CD4-positive, alpha-beta T cell treated with Interleukin-4 for 4 hours (primary cell): ENCODE measurements at places on chromosomes 6 and 20.
A peak's percentile ranks its signal among the peaks of the same experiment; 100 is the strongest.

DNA sequence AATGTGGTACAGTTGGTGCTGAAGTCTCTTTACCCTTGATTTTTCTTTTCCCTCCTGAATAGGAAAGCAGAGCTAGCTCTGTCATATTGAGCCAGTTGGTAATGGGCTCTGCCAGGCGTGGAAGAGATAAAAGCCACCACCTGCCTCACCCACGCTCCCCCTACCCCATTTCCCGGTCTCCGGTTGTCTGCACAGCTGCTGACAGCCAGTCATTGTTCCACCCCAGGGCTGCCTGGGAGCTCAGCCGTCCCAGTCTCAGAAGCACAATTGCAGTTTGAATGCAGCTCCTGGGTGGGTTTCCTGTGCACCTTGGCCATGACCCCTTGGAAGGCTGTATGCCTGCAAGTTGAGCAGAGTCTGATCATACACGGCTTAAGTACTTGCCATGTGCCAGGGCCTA, 675.2 kb upstream of the FLRT3 start:
- no peak for DNase-seq

- peak; percentile 33 for DNase-seq
Observed at GRCh38 chr6:132669690-132670291, 10.8 kb upstream of the TAAR1 start.

DNA sequence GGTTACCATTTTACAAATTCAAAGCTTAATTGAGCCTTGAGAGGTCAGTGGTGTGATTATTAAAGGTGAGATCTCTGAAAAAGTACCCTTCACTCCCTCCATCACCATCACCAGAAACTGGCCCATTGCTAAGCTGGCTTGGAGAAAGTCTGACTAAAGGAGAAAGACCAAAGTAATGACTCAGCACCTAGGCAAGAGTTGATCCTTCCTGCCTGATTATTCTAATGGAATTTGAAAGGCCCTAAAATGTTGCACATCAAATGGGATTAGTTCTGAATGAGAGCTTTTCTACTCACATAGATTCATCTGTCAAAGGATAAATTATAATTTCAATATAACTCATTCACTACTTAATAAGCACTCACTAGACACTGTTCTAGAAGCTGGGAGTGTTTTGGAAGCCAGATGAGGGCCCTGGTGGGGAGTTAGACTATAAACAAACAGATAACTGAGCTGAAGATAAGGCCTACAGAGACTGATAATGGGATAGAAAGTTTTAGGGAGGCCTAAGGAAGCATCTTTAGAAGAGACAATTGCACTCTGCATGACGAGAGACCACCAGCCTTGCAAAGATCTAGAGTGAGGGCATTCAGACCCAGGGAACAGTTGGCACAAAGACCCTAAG, 366.7 kb downstream of the SYNE1 start:
- DNase-seq: no peak

- peak; percentile 89 for DNase-seq
Observed at GRCh38 chr6:16684896-16685554, 76.2 kb downstream of the ATXN1 start.

- peak; percentile 52 for DNase-seq
Observed at GRCh38 chr6:151675746-151676459, 131.6 kb upstream of the ESR1 start.

DNA sequence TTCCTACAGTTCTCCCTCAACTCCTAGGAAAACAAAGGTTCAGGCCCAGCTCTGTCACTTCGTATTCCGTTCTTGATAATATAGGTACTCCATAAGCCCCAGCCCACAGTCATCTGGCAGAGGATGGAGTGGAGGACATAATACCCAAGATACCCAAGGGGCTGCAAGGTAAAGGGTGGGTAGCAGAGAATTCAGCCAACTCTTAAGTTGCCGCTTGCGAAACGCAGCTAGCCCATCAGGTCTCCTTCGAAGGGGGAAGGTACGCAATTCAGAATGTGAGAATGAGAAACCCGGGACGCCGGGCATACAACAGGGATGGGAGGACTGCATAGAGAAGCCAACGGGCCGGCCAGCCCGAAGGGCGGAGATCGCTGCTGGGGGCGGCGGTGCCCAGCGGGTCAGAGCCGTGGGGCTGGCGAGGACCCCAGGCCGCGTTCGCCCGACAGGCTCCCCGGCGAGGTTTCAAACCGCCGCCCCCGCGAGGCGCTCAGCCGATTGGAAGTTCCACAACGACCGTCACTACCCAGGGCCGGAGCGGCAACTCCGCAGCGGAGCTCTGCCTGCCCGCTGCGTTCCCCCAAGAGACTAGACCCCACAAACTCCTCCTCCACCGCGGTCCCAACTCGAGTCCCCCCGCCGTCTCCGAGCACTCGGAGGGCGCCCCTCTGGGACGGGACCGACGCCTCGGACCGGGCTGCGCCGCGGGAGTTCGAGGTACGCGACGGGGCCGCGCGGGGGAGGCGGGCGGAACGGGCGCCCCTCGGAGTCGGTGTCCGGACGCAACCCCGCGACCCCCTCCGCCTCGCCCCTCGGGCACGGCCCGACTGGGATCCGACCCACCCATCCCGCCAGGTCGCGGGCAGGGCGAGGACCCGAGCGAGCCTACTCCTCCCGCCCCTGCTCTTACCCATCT, 911 bp downstream of the CDK19 start:
- DNase-seq: peak; percentile 27

DNA sequence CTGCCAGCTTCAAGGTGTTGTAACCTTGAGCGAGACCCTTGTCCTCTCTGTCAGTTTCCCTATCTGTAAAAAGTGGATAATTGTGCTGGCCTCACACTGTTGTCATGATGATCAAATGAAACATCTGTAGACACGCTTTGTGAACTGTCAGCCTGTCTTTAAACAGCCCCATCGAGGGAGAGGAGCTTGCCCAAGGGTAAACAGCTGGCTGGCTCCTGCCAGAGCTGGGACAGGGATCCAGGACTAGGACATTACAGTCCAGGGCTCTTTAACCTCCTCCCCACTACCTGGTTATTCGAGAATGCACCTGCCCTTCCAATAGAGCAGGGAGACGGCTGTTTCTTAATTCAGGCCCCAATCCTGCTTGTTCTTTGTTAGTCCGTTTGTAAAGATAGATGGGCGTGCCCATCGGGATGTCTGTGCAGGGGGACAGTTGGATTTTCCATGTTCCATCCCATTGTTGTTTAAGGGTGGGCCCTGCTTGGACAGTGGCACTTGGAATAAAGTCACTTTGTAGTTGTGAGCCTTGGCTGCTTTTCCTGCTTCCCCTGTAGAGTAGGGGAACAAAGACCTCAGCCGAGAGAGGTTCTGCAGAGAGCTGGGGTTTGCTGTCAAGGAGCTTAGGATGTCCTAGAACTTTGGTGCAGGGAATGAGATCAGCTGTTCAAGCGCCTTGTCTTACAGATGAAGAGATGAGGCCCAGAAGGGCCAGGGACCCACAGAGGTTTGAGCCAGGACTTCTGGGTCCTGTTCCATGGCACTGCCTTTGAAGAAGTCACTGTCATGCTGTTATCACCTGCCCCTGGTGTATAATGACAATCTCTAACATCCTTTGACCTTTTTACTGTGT, 77.9 kb upstream of the MYL9 start:
- no peak for DNase-seq

DNA sequence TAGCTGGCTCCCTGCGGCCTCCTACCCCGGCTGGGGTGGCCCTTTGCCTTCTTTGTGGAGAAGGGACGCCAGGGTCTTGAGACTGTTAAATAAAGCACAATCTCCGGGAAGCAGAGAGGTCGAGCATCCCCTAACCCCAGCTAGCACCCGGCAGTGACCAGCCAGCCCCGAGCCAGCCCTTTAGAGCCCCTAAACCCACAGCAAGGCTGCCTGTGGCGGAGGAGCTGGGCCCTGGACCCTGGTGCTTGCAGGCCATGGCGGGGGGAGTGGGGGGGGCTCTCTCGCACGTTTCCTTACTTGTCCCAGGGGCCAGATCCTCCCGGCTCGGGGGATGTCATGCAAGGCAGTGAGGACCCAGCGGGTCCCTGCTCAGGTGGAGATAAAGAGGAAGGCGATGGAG, 49.2 kb upstream of the GATA5 start:
- no peak for DNase-seq

GRCh38 chr6:40399888-40400457, 187.2 kb downstream of the LRFN2 start:
- no peak for DNase-seq

DNA sequence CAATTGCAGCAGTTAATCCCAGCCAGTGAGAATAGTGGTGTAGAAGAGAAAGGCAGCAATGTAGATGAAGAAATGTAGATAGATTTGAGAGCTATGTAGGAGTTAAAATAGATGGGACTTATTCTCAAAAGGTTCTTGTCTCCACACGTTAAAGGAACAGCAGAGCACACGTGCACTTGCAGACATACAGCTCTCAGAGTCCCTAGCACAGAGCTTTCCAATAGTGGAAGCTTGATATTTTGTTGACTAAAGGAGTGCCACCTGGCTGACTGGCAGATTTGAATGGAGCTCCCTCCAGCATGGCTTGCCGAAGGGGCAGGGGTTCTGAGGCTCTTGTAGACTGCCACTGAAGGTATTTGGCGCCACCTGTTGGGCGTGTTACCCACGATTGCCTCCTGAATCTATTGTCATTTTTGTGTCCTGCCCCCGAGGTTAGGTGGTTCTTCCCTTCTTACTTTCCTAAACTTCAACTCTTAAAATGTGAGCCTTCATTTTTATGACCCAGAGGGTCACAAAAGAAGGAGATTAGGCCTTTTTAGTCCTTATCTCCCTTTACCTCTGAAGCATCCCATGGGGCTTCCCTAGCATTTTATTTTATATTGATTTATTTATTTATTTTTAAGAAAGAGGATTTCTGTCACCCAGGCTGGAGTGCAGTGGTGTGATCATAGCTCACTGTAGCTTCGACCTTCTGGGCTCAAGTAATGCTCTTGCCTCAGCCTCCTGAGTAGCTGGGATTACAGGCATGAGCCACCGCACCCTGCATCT, 16.4 kb downstream of the BRD2 start:
- DNase-seq: peak; percentile 87

- DNase-seq: no peak
Observed at GRCh38 chr6:36985417-36985807, 584 bp downstream of the MTCH1 start.

DNA sequence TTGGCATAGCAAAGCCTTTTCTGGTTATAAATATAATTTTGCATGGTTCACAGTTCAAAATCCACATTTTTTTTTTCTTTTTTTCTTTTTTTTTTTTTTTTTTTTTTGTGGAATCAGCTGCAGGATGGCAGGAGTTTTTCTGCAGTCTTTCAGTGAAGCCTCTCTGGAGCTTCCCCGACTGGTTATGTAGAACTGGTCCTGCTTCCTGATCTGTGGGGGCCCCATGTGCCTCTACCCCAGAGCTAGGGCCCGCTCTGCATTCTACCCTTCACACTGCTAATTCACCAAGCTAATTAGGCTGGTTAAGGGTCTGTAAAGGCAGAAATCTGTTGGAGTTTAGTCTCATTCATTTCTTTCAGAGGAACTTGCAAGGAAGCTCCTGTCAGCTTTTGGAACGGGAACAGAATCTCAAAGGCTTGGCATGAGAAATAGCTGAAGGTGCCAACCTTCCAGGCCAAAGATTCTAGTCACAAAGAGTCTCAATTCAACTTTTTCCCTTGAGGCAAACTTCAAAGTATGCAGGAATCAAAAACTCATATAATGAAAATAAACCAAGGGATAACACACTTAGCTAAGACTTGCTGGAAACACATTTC, 45.5 kb downstream of the HMGN3 start:
- DNase-seq: no peak

DNA sequence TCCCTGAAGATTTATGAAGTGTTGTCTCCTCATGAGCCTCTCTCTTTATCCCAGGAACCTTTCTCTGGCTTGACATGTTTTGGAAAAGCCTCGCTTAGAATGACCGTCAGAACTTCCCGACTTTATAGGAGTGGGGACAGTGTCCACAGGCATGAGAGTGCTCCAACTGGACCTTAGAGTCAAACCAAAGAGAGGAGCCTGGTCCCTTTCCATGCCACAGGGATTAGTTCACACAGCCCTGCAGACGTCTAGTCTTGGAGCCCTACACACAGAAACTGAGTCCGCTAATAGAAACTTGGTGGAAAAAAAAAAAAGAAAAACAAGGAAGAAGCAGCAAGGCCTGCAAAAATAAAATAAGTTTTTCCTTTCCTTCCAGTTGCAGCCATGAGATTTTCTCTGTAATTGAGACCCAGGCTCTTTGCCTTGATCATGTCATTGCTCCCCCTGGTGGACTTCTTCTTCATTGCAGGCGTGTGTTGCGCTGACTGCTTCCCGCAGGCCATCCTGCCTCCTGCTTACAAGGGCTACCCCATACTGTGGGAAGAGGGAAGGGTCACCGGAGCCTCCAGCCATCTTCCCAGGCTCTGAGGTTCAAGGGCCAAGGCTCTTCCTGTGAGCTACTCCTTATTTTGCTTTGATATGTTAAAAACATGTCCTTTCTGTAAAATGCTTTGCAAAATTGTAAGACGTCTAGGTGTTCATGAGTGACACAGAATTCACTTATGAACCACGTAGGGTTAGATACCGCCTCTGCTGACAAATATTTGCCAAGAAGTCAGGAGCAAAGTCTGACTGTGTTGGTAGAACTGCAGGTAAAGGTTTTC, 201.0 kb downstream of the UST start:
- peak; percentile 73 for DNase-seq

GRCh38 chr6:160269023-160269521, 10.5 kb upstream of the SLC22A2 start:
- DNase-seq: no peak

DNA sequence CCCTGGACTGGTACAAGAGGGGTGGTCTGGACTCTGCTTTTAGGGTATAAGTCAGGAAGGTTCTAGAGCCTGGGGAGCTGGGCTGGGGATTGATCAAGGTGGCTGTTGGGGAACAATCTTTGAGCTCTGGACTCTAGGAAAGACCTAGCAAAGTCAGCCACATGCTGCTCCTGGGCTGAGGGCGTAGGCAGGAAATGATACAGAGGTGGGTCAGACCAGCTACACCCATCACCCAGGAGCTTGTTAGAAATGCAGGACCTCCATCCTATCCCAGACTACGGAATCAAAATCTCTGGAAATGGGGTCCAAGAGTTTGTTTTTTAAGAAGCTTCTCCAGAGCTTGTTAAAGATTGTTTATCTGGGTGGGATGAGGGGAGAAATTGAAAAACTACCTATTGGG, 9.4 kb downstream of the ADTRP start:
- DNase-seq: no peak

DNA sequence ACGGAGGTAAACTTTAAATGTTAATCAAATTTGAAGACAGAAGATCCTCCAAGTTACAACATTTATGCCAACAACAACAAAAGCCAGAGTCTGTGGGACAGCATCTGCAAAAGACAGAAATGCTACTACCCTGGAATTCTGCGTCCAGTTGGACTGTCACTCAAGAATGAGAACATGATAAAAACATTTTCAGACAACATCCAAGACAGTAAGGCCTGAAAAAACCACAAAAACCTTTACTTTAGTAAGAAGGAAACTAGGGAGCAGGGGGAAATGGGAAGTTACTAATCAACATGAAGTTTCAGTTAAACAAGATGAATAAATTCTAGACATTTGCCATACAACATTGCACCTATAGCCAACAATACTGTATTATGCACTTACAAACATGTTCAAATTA, 77.6 kb downstream of the MLIP start:
- no peak for DNase-seq

- DNase-seq: no peak
Observed at GRCh38 chr6:145968051-145968450, 3.9 kb upstream of the SHPRH start.
